ENCODE measurements at places on chromosomes 2 and 18. TPM values are rescaled to one million over a fixed set of nuclear protein-coding genes. Genes with fewer than 3 reads are reported as not detected.

Gene GCG
- 92.9 TPM for total RNA-seq

Gene GLI2
- 2.3 TPM for total RNA-seq

Gene LIMS4
- 1.4 TPM for total RNA-seq

Gene CHRNG
- not detected for total RNA-seq

Gene SLC30A3
- not detected for total RNA-seq

Gene RABL2A
- 56.2 TPM for total RNA-seq

Gene KLHL14
- total RNA-seq = 7.8 TPM

Gene GKN2
- total RNA-seq = not detected

Gene UGT1A3
- total RNA-seq = not detected

Gene LAMA1
- 257 TPM for total RNA-seq

Gene MEP1B
- total RNA-seq = not detected

GRCh38 chr2:167380555-167380954 lies 492.3 kb downstream of the XIRP2 start:
- no peak overlapping the region for H3K4me3 ChIP-seq
- no peaks in the 10 kb centered on the region for H3K27me3 ChIP-seq
- DNase-seq = no peak
- H3K36me3 ChIP-seq = peaks cover 4% of the 10 kb centered on the region

GRCh38 chr2:233844064-233844807 lies 10.1 kb downstream of the HJURP start:
- H3K27me3 ChIP-seq = no peaks in the 10 kb centered on the region

- no peaks in the 10 kb centered on the region for H3K36me3 ChIP-seq
- DNase-seq = no peak
- H3K4me1 ChIP-seq = peaks cover 47% of the 10 kb centered on the region
- H3K27ac ChIP-seq = peak overlapping the region; percentile 91
Observed at GRCh38 chr2:9167718-9168657, 38.6 kb upstream of the ASAP2 start.

- H3K36me3 ChIP-seq = no peaks in the 10 kb centered on the region
- no peak overlapping the region for H3K4me3 ChIP-seq
- DNase-seq = no peak
- no peak overlapping the region for H3K27ac ChIP-seq
Observed at GRCh38 chr2:85790499-85791188, 36.9 kb downstream of the ATOH8 start.

DNA sequence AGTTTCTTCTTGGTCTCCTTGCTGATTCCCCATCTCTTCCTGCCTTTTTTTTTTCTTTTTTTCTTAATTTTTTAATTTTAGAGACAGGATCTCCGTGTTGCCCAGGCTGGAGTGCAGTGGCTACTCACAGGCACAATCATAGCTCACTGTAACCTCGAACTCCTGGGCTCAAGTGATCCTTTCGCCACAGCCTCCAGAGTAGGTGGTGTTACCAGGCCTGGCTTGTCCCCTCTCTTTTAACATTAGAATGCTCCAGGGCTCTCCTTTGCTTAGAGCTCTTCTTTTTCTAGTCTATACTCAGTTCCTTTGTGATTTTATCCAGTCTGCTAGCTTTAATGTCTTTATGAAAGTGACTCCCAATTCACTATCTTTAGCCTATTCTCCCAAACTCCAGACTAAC lies 89.2 kb downstream of the ARHGEF33 start:
- H3K4me3 ChIP-seq = no peak overlapping the region
- no peaks in the 10 kb centered on the region for H3K4me1 ChIP-seq
- H3K27me3 ChIP-seq = no peaks in the 10 kb centered on the region
- H3K27ac ChIP-seq = peak overlapping the region; percentile 76
- no peak for DNase-seq
- H3K36me3 ChIP-seq = peaks cover 1% of the 10 kb centered on the region

- H3K27ac ChIP-seq = no peak overlapping the region
- H3K4me1 ChIP-seq = no peaks in the 10 kb centered on the region
- no peaks in the 10 kb centered on the region for H3K36me3 ChIP-seq
- DNase-seq = no peak
Observed at GRCh38 chr2:51212374-51212773, 180.4 kb upstream of the NRXN1 start.

DNA sequence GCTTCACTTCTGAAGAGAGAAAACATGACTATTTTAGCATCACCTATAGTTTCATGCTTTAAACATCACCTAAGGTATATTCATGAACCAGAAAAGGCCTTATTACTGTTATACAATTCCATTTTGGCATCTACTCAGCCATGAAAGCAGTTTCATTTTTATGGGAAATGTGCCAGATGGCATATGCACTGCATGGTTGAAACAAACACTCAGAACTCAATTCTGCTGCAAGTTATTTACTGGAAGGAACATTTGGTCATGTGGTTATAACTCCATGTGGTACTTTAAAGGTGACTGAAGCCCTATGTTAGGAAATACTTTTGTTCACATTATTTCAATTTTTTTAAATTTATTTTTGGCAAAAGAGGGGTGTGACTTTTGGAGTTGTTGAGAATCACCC lies 287.5 kb upstream of the CRIM1 start:
- no peak overlapping the region for H3K4me3 ChIP-seq
- no peak for DNase-seq
- H3K4me1 ChIP-seq = no peaks in the 10 kb centered on the region
- H3K27ac ChIP-seq = no peak overlapping the region

GRCh38 chr18:21489119-21489750 lies 111.3 kb downstream of the ESCO1 start:
- no peak overlapping the region for H3K4me3 ChIP-seq
- H3K27ac ChIP-seq = no peak overlapping the region
- no peaks in the 10 kb centered on the region for H3K36me3 ChIP-seq
- no peaks in the 10 kb centered on the region for H3K27me3 ChIP-seq
- DNase-seq = no peak

- H3K27me3 ChIP-seq = no peaks in the 10 kb centered on the region
- H3K36me3 ChIP-seq = peaks cover 2% of the 10 kb centered on the region
Observed at GRCh38 chr2:148509288-148509902, 135.2 kb upstream of the EPC2 start.

- no peak for DNase-seq
- no peaks in the 10 kb centered on the region for H3K27me3 ChIP-seq
- peak overlapping the region; percentile 9 for H3K27ac ChIP-seq
- H3K4me3 ChIP-seq = no peak overlapping the region
Observed at GRCh38 chr18:62198259-62198658, 11.2 kb downstream of the RELCH start.

- no peaks in the 10 kb centered on the region for H3K36me3 ChIP-seq
- H3K27me3 ChIP-seq = peaks cover 11% of the 10 kb centered on the region
- H3K4me1 ChIP-seq = no peaks in the 10 kb centered on the region
- H3K4me3 ChIP-seq = no peak overlapping the region
Observed at GRCh38 chr2:161980976-161981375, 93.0 kb downstream of the DPP4 start.

GRCh38 chr2:170227951-170228350 lies 50.0 kb downstream of the MYO3B start:
- H3K4me1 ChIP-seq = peaks cover 12% of the 10 kb centered on the region
- no peak for DNase-seq
- H3K27me3 ChIP-seq = peaks cover 7% of the 10 kb centered on the region
- no peaks in the 10 kb centered on the region for H3K36me3 ChIP-seq

DNA sequence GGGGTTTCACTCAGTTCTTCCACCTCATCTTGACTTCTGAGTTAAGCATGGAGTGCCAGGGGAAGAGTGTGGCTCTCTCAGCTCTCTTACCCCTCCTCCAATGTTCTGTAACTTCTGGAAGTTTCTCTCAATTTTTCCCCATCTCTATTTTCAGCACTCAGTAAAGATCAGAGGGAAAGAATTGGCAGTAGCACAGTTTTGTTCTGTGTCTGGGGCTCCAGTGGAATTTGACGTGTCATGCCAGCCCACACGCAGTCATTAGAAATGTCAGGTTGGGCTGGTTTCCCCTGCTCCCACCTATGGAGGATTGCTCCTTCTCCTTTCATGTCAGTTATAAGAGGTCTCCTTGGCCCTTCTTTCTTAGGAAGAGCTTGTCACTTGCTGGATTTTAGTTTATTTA lies 104.6 kb upstream of the COL3A1 start:
- H3K36me3 ChIP-seq = no peaks in the 10 kb centered on the region
- no peaks in the 10 kb centered on the region for H3K27me3 ChIP-seq
- no peak for DNase-seq

- H3K4me1 ChIP-seq = no peaks in the 10 kb centered on the region
- H3K36me3 ChIP-seq = no peaks in the 10 kb centered on the region
- no peak overlapping the region for H3K27ac ChIP-seq
- no peak for DNase-seq
- H3K27me3 ChIP-seq = no peaks in the 10 kb centered on the region
Observed at GRCh38 chr2:94890234-94890633, 19.0 kb downstream of the TEKT4 start.

GRCh38 chr2:110950281-110950680 lies 170.4 kb upstream of the BCL2L11 start:
- peaks cover 2% of the 10 kb centered on the region for H3K27me3 ChIP-seq
- no peaks in the 10 kb centered on the region for H3K36me3 ChIP-seq
- no peak for DNase-seq
- no peak overlapping the region for H3K27ac ChIP-seq
- no peak overlapping the region for H3K4me3 ChIP-seq

DNA sequence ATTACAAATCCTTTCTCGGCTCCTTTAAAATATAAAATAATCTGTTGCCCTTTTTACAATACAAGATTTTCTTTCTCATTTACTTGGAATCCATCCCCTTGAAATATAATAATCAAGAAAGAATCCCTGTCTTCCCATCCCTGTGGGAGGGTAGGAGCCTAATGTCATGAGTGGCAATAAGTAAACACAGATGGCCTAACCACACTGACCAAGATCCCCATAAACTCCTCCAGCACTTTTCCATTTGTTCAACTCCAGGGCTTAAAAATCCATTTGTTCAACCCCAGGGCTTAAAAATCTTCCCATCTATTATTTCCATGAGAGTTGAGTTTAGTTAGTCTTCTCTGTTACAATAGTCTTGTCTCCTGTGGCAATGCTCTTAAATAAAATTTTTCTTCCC lies 297.6 kb downstream of the CDH7 start:
- no peaks in the 10 kb centered on the region for H3K27me3 ChIP-seq
- no peak overlapping the region for H3K27ac ChIP-seq
- H3K4me3 ChIP-seq = no peak overlapping the region
- no peak for DNase-seq

All from progenitor cell of endocrine pancreas (in vitro differentiated cells).